ENCODE measurements at places on chromosomes 5 and 9.

- DNase-seq, result peak; percentile 64
Measured at GRCh38 chr5:155943516-155944407, 383.2 kb upstream of the SGCD start.

- no peak for DNase-seq
Measured at GRCh38 chr9:18371621-18372020, 102.3 kb upstream of the ADAMTSL1 start.

DNA sequence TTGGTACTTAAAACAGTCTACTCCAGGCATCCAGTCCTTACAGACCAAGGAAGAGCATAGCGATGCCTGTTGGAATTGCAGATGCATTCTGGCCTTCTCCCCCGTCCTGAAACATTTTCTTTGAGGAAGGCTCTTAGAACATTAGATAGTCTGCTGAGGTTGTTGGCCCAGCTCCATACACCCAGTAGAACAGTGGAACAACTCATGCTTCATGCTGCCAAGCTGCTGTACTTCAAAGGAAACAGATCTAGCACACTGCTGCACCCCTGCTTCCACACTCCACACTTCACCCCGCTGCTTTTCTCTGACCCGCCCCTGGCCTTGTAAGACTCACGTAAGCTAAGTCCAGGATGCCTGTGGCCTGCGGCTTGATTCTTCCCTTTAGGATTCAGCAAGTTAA, 33.4 kb upstream of the NCS1 start:
- DNase-seq, result no peak

DNA sequence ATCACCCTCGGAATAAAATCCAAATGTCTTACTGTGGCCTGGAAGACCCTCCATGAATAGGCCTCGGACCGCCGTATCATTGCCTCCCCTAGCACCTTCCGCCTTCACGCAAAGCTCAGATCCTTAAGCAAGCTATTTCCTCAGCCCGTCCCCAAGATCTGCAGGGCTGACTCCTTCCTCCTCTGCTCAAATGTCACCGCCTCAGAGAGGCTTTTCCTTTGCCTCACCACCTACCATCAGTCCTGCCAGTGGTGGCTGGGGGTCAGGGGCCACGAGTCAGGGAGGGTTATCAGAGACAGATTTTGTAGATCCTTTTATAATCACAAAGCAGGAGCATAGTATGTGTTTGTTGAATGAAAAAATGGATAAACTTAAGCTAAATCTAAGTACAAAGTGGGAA, 74.4 kb upstream of the KIF2A start:
- DNase-seq, result no peak

- DNase-seq, result peak; percentile 75
Measured at GRCh38 chr9:83620841-83621636, 1.9 kb upstream of the IDNK start.

DNA sequence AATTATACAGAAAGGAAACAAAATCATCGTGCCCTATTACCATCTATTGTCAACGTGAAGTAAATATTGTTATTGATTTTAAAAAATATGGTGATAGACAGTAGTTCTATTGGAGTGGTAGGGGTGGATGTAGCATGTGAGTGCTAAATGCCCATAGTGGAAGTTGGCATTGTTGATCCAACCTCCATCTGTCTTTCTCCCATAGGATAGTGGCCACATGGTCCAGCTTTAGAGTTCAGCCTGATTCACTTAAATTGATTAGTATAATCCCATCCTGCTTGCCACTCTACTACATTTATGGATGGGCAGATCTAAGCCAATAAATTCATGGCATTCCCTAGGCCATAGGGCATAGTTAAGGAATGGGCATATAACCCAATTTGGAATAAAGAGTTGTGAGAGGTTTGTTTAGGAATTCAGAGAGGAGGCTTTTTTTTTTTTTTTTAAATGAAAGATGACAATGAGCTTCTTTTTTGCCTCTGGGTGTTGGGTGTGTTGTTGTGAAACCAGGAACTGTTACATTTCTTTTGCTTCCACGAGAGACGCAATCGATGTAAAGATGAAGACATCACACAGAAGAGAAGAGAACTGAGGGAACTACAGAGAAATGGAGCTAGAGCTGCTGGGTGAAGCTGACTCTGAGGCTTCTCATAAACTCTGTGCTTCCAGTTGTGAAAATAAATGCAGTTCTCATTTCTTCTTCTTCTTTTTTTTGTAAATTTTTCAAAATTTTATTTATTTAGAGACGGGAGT, 12.5 kb upstream of the CHD1 start:
- DNase-seq, result no peak

GRCh38 chr9:70389621-70390266, 24.7 kb downstream of the KLF9 start:
- no peak for DNase-seq

Data from activated effector memory CD4-positive, alpha-beta T cell treated with anti-CD3 and anti-CD28 coated beads, Interleukin-2, amount 50 U/mL, for 16 hours (primary cell).